A549 treated with RU486 at 1 μM for 4 hours (cell line): ENCODE measurements at places on chromosomes 2 and 18. TPM values are rescaled to one million over a fixed set of nuclear protein-coding genes. Genes with fewer than 3 reads are reported as not detected.

The RNF125 gene
- total RNA-seq: 0.23 to 0.59 TPM (median 0.26 TPM) in 5 replicates

The DSG1 gene
- not detected in 5 replicates for total RNA-seq

The CYP20A1 gene
- total RNA-seq: 6.9 to 9.9 TPM (median 8.3 TPM) in 5 replicates

The IGFBP2 gene
- total RNA-seq: 57.2 to 86.8 TPM (median 77.3 TPM) in 5 replicates

The MOGAT1 gene
- not detected in 5 replicates for total RNA-seq

The OXER1 gene
- total RNA-seq: not detected in 5 replicates

The MYCN gene
- not detected in 5 replicates for total RNA-seq

The NEU4 gene
- total RNA-seq: 0.13 to 0.34 TPM (median 0.18 TPM) in 4 of 5 replicates, not detected in the other

The AMER3 gene
- total RNA-seq: not detected in 5 replicates

The BCS1L gene
- 39.0 to 53.1 TPM (median 42.4 TPM) in 5 replicates for total RNA-seq

The TMEM37 gene
- total RNA-seq: 1.5 to 2.7 TPM (median 2.2 TPM) in 5 replicates

The SCN2A gene
- total RNA-seq: not detected in 5 replicates

The KIF1A gene
- 0.56 to 0.75 TPM (median 0.66 TPM) in 5 replicates for total RNA-seq

The FAP gene
- 0.06 TPM in 1 of 5 replicates, not detected in the others for total RNA-seq

The ACMSD gene
- not detected in 5 replicates for total RNA-seq

The CRYGD gene
- not detected in 5 replicates for total RNA-seq

The MAPRE2 gene
- 13.9 to 16.4 TPM (median 15.3 TPM) in 5 replicates for total RNA-seq

The TXNDC2 gene
- 0.06 to 0.38 TPM (median 0.16 TPM) in 5 replicates for total RNA-seq

The DSG4 gene
- not detected in 5 replicates for total RNA-seq

The UGT1A4 gene
- total RNA-seq: 0.05 to 0.10 TPM in 2 of 5 replicates, not detected in the others

The UGT1A3 gene
- total RNA-seq: 0.10 to 0.22 TPM (median 0.13 TPM) in 3 of 5 replicates, not detected in the others

The TRIP12 gene
- 87.1 to 126 TPM (median 89.4 TPM) in 5 replicates for total RNA-seq

The HOXD3 gene
- total RNA-seq: 0.14 to 0.33 TPM (median 0.21 TPM) in 4 of 5 replicates, not detected in the other

The MALL gene
- 133 to 157 TPM (median 142 TPM) in 5 replicates for total RNA-seq

The CFAP65 gene
- 0.05 to 0.32 TPM (median 0.16 TPM) in 5 replicates for total RNA-seq
